ENCODE measurements at places on chromosomes 2 and 18.
A peak's percentile ranks its signal among the peaks of the same experiment; 100 is the strongest.

DNA sequence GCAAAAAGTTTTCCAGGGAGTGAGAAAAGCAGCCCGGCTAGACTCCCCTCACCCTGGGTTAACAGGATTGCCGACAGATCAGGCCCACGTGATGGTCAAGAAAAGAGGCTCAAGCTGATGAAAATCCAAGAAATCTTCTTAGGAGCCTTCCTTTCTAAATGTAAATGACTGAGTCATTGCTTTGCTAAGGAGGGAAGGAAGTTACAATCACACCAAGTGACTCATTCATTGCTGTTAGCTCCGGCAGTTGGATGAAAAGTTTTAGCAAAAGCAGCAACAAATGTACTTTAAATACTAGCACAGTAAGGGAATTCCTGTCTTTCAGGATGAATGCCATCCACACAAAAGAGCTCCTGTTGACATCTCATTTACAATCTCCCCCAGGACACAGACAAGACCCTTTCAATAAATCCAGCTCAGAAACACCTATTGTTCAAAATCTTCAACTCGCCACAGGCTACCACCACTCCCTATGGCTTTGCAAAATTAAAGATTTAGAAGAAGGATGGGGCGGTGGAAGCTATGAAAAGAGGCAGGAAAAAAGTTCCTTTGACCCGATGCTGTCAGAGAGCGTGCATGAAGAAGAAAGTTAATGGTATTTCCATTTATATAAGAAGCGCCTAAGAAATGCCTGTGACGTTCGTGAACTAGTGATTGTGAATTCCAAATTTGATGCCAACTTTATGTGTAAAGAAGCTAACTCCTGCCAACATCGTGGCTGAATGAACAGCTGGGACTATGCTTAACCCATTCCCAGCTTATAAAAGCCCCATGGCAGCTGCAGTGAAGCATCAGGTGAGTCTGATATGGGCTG, 153.7 kb downstream of the TGIF1 start:
- peak; percentile 24 for DNase-seq

- no peak for DNase-seq
These were observed 24.9 kb downstream of the KCTD18 start for GRCh38 chr2:200484934-200485333.

DNA sequence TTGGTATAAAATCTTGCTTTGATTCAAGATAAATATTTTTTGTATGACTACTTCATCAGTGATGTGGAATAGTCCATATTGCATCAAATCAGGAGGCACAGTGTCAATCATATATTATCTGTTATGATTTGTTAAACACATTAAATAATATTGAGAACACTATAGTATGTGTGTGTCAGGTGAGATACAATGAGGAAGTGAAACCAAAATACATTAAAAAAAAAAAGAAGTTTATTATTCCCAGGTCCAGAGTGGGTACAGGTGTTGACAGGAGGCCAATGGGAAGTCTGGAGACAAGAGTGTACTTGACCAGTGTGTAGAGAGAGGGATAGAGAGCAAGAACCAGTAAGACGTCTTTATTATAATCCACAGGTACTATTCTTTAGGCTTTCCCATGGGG, 292.6 kb downstream of the FSIP2 start:
- DNase-seq, result no peak

DNA sequence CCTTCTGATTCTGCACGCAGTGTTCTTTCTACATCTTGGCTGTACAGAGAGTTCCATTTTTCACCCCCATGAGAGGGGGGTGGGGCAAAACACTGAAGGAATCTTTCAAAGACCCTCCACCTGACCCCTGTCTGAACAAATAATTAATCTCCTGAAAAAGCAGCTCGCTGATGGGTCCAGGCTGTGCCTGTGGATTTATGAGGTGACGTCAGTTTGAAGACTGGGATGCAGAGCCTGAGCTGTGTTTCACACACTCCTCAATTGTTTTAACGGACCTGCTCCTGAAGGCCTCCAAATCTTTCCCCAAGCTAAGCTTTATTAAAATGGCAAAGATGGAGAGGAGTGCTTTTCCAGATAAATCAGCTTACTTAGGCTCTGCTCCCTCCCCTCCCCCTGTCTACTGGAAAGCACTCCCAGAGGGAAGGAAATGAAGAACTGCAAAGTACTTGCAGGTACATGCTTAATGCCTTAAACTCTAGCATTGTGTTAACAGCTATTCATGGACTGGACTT, 390.2 kb upstream of the TNP1 start:
- peak; percentile 24 for DNase-seq

DNA sequence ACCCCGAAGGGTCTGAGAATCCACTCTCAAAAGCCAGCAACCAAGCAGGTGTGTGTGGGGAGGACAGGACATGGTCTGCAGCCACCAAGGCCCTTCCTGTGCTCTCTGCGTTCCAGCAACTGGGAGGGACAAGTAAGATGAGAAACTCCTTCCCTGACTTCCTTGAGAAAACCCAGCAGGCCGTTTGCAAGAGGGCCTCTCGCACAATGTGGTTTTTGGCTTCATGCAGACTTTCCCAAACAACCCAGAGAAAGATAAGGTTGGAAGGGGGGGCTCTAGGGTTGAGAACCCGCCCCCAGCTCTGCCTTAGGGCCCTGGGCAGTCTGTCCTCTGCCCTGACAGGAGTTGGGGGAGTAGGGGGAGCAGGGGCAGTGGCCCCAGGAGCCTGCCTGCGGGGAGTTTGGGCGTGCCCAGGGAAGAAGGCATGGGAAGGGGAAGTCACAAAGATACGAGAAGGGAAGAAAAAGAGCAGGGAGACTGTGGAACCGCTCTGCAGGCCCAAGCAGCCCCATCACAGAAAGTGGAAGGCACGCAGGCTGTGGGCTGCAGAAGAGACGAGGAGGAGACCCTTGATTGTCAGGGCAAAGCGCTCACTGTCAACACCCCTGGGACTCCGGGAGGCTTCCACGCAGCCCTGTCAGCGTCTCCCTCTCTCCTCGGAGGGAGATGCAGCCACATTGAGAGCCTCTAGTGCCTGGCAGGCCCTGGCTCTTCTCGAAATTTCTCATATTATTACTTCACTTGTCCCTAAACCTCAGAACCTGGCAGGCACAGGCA, 99.8 kb downstream of the SMAD7 start:
- no peak for DNase-seq

- DNase-seq, result no peak
These were observed 247.7 kb upstream of the CCDC68 start for GRCh38 chr18:55206927-55207326.
